NCI-H2171 treated with DMSO at 0.1 percent for 48 hours (cell line): ENCODE measurements at places on chromosomes 3 and 15.

DNA sequence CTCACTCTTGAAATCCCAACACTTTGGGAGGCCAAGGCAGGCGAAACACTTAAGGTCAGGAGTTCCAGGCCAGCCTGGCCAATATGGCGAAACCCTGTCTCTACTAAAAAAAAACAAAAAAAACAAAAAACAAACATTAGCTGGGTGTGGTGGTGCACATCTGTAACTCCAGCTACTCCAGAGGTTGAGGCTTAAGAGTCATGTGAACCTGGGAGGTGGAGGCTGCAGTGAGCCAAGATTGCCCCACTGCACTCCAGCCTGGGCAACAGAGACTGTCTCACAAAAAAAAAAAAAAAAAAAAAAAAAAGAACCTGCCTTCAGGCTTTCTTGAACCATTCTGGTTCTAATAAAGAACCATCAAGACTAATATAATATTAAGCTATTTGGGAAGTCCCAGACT, 16.5 kb downstream of the ARPP19 start:
- no peak for DNase-seq

DNA sequence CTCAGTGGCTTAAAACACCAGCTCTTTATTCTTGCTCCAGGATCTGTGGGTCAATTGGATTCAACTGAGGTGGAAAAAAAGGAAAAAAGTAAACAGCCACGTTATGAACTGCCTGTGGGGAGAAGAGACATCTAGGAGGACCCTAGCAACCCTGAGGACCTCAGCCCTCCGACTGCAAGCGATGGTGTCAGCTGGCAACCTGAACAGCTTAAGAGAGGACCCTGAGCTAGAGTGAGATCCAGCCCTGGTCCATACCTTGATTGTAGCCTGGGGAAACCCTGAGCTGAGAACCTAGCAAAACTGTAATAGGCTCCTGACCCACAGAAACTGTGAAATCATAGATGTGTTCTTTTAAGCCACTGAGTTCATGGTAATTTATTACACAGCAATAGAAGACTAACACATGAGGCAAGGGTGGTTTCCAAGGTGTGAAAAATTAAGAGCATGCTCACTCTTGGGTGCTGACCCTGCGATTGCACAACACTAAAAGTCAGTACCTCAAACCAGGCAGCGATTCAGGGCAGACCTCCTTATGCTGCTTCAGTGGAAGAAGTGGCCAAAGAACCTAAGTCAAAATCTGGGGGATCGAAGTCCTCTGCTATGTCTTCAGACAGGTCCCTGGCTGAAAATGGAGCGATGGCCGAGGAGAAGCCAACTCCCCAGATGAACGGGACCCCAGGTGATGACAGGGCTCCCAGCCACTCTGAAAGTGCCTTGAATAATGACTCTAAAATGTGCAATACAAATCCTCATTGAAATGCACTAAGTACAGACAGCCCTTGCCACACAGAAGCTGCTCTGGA, 57.7 kb downstream of the GASK1A start:
- DNase-seq, result no peak

GRCh38 chr3:12638105-12638504, 25.8 kb downstream of the RAF1 start:
- peak; percentile 31 for DNase-seq

- DNase-seq, result no peak
Measured at GRCh38 chr3:27326202-27326601, 43.0 kb downstream of the NEK10 start.

- no peak for DNase-seq
Measured at GRCh38 chr15:87142096-87142495, 1062.4 kb downstream of the AGBL1 start.

- no peak for DNase-seq
Measured at GRCh38 chr3:129378949-129379348, 49.5 kb downstream of the EFCAB12 start.

DNA sequence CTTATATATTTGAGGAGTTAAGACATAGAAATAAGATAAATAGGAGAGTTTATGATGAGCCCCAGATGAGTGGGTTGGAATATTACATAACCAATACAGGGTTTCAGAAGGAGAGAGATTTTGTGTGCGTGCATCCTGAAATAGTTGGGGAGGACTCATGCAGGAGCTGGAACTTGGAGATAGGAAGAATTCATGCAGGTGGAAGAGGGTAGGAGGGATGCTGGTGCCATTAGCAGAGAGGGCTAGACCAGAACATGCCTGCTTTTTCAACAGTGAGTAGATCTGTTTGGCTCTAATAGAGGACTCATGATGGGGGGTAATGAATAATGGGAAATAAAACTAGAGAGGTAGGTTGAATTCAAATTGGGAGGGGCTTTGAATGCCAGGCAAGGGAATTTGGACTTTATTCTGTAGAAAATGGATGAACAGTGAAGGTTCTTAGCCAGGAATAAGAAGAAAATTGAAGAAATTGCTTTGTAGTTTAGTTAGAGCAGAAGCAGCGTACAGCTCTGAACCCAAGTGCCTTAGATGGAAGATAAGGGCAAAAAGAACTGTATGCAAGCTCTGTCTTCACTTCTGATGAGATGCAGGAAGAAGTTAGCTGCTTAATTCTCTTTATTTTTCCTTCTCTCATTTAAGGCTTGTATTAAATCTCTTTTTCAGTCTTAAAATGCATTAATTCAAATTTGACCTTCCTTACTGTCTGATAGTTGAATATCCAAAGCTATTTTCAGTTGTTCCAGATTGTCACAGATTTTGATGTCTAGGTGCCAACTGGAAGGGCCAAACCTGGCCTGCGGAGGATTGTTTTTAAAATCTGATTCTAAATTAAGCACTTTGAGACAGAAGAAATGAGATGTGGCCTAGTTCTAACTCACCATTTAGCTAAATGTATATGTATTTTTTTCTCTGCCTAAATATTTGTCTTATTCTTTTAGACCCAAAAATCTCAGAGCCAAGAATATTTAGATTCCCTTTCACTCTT, 86.3 kb downstream of the PPM1L start:
- no peak for DNase-seq

GRCh38 chr3:112498914-112499711, at the start of gene BTLA:
TSS of gene BTLA (minus strand) at chr3:112499472. CDS start at chr3:112499358, 114 bp downstream.
- no peak for DNase-seq

DNA sequence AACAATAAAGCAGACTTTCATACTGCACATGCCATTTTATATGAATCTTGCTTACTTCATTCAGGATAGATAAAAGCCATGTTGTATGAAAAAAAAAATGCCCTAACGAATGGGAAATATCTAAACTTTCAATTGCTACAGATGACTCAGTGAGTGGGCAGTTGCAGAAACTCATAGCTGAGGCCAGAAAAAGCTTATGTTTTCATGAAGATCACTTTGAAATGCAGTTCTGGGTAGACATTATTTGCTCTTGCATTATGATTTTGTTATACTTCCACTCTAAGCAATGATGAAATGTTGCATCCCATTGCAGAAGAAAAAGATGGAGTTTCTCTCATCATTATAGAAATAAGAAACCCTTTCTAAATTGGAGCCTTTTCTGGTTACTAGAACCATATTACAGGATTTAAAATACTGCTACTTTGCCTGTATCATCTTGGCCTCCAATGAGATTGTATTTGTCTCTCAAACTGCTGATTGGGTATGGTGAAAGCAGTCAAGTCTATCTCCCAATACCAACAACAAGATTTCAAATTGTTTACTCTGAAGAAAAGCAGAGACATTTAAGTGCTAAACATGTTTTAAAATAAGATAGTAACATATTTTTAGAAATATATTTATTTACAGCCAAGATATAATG, 17.0 kb downstream of the PEAK1 start:
- no peak for DNase-seq

GRCh38 chr3:28198161-28198560, 43.3 kb upstream of the CMC1 start:
- DNase-seq, result no peak
